ENCODE measurements at places on chromosomes 2 and 18. TPM values are rescaled to one million over a fixed set of nuclear protein-coding genes. Genes with fewer than 3 reads are reported as not detected.

The FSIP2 gene
- polyA plus RNA-seq = 1.9 TPM

DNA sequence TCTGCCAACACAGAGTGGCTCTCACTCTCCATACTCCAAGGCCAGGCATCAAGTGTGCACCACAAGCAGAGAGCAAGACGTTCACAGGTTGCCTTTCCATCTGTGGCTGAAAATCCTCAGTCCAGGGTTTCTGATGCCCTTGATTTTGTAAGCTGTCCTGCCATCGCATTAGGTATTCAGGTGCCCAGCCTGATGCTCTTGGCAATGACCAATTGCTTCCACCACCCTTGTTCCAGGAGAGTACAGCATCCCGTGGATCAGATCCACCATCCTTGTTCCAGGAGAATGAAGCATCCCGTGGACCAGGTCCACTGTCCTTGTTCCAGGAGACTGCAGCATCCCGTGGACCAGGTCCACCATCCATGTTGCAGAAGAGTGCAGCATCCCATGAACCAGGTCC lies 133.4 kb upstream of the GPC1 start:
- no peak for DNase-seq

GRCh38 chr18:54558609-54559585 lies 32.1 kb upstream of the DYNAP start:
- DNase-seq = peak; percentile 44

DNA sequence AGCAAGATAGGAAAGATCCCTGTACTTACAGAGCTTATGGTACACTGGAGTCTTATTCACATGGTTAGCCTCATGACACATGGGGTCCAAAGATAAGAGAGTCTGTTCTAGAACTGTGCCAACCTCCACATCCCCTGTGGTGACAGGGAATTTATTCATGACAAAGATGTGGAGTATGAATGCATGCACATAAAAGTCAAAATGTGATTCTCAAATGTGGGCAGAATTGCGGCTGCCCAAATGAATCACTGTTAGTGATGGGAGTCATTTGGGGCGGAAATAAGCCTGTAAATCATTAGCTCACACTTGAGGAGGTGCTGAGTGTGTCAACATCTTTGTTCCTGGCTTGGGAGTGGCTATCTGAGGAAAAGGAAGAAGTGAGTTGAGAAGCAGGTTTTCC lies 560.6 kb downstream of the SLC4A3 start:
- peak; percentile 53 for DNase-seq

GRCh38 chr2:150698016-150698661 lies 210.7 kb upstream of the RND3 start:
- DNase-seq = no peak

DNA sequence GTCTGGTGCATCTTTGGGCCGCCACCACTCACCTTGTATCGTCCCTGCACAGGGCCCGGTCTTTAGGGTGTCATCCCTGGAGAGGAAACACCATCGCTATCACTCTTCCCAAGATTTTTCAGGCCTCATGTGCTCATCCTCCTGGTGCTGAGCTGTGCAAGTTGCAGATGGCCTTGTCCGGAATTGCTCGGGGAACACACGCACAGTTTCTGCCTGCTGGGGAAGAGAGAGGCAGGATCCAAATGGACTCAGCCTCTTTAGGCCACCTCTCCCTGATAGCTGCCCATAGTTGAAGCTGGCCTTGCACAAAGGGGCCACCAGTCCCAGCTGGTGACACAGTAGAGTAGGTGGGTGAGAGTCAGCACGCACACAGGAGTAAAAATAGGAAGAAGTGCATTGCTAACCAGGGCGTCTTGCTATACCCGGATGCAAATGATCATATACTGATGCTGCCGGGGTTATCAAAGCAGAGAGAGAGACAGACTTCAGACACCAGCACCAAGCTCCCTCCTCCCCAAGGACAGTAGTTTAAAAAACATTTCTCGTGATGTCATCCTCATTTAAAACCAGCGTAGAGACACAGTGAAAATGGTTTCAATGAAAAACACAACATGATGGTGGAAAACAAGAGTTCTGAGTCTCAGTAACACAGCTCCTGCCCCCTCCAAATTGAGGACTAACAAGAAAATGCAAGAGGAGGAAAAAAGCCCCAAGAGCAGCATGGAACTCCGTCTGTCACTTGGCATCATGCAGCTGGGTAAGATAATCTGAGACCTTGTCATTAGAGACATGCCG lies 147.5 kb upstream of the NCK2 start:
- no peak for DNase-seq

DNA sequence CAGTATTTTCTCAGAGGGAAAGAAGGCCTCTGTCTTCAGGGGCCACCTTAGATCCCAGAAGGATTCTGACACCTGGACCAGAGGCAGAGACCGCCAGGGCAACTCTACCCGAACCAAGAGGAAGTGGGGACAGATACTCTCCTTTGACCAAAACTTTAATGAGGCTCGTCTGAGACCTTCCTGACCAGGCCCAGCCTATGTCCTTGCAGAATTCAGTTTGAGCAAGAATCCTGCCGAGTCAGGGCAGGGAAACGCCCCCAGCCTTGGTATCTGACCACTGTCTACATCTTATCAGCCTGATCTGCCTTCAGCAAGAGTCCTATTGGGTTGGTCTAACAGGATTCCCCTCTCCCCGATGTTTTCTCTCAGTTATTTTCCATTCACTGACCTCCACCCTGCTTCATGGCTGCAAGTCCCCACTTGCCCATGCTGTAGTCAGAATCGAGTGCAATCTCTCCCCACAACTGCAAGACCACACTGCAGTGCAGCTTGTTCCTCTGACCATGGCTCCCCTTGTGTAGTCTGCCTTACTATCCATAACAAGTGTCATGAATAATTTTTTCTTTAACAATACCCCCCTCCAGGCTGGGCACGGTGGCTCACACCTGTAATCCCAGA lies 95.0 kb downstream of the MSH2 start:
- no peak for DNase-seq

Measured in hepatocyte (in vitro differentiated cells).